Adrenal gland (tissue), 19 donors: ENCODE measurements at places on chromosomes 5 and 9. TPM values are rescaled to one million over a fixed set of nuclear protein-coding genes. Genes with fewer than 3 reads are reported as not detected.

DIPK1B gene
- polyA plus RNA-seq: 16.3 TPM

ANKRD18A gene
- 0.16 TPM for polyA plus RNA-seq

BSPRY gene
- 3.2 TPM for polyA plus RNA-seq

PCDHGA2 gene
- polyA plus RNA-seq: 2.1 TPM

MRPS27 gene
- polyA plus RNA-seq: 25.9 TPM

DOK3 gene
- polyA plus RNA-seq: 10.7 TPM

PCA3 gene
- polyA plus RNA-seq: not detected

RNF183 gene
- polyA plus RNA-seq: 0.24 TPM

OTP gene
- not detected for polyA plus RNA-seq

INSL6 gene
- polyA plus RNA-seq: not detected

GALT gene
- 147 TPM for polyA plus RNA-seq

CCNO gene
- polyA plus RNA-seq: not detected

COL23A1 gene
- 0.09 TPM for polyA plus RNA-seq

CERT1 gene
- polyA plus RNA-seq: 5.7 TPM

TMEM232 gene
- 3.2 TPM for polyA plus RNA-seq

ANGPTL2 gene
- 5.6 TPM for polyA plus RNA-seq

LCN6 gene
- polyA plus RNA-seq: not detected

PLPPR1 gene
- polyA plus RNA-seq: 0.08 TPM

CD274 gene
- polyA plus RNA-seq: 2.1 TPM

PLEKHG4B gene
- 0.24 TPM for polyA plus RNA-seq

DNAH5 gene
- 0.17 TPM for polyA plus RNA-seq

KIF24 gene
- polyA plus RNA-seq: 0.57 TPM

CD14 gene
- polyA plus RNA-seq: 13.9 TPM

TLR4 gene
- polyA plus RNA-seq: 5.5 TPM

PHF24 gene
- polyA plus RNA-seq: 0.16 TPM

IER5L gene
- polyA plus RNA-seq: 64.5 TPM

NXNL2 gene
- not detected for polyA plus RNA-seq

TMEM174 gene
- polyA plus RNA-seq: not detected

IRX2 gene
- 0.08 TPM for polyA plus RNA-seq

SV2C gene
- polyA plus RNA-seq: 0.07 TPM

GPR150 gene
- polyA plus RNA-seq: 0.11 TPM

PCDHGA9 gene
- polyA plus RNA-seq: 0.17 TPM

CMBL gene
- 56.6 TPM for polyA plus RNA-seq

GMCL2 gene
- not detected for polyA plus RNA-seq

PAPPA gene
- 0.40 TPM for polyA plus RNA-seq

CARTPT gene
- 317 TPM for polyA plus RNA-seq

BAAT gene
- polyA plus RNA-seq: 0.27 TPM

CDC25C gene
- 0.57 TPM for polyA plus RNA-seq

CSF1R gene
- polyA plus RNA-seq: 20.0 TPM

GGTA1 gene
- 5.3 TPM for polyA plus RNA-seq

FYB1 gene
- 5.8 TPM for polyA plus RNA-seq

FRMPD1 gene
- polyA plus RNA-seq: 0.16 TPM

TTC23L gene
- 4.8 TPM for polyA plus RNA-seq

GOLGA1 gene
- polyA plus RNA-seq: 23.6 TPM

CCDC192 gene
- polyA plus RNA-seq: 0.54 TPM

ACTBL2 gene
- polyA plus RNA-seq: not detected

SLC34A1 gene
- not detected for polyA plus RNA-seq

NTNG2 gene
- polyA plus RNA-seq: 2.2 TPM

CTXN3 gene
- polyA plus RNA-seq: not detected

MAPK9 gene
- 66.6 TPM for polyA plus RNA-seq

MYMK gene
- polyA plus RNA-seq: not detected

SLC25A2 gene
- polyA plus RNA-seq: 0.07 TPM

SPINK13 gene
- polyA plus RNA-seq: 2.1 TPM

PCDHA12 gene
- polyA plus RNA-seq: 0.32 TPM

PLPP7 gene
- 4.8 TPM for polyA plus RNA-seq

SURF6 gene
- 23.4 TPM for polyA plus RNA-seq
